NCI-H1436 (cell line): ENCODE measurements at places on chromosomes 13 and 19.

GRCh38 chr13:84951128-84951527 is 848.1 kb downstream of the SLITRK6 start:
- DNase-seq, result no peak

DNA sequence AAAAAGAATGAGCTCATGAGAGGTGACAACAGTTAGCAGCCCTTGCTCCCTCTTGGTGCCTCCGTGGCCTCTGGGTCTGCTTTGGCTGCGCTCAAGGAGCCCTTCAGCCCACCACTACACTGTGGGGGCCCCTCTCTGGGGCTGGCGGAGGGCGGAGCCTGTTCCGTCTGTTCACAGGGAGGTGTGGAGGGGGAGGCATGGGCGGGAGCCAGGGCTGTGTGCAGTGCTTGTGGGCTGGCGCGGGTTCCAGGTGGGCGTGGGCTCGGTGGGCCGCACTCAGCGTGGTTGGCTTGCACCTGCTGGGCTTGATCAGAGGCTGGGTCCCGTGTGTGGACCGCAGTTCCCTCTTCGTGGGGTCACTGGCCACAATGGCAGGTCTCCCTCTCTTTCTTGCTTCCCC is 953.4 kb upstream of the PRR20A start:
- no peak for DNase-seq

- no peak for DNase-seq
Measured at GRCh38 chr19:53994811-53995210, 3.4 kb downstream of the CACNG6 start.

DNA sequence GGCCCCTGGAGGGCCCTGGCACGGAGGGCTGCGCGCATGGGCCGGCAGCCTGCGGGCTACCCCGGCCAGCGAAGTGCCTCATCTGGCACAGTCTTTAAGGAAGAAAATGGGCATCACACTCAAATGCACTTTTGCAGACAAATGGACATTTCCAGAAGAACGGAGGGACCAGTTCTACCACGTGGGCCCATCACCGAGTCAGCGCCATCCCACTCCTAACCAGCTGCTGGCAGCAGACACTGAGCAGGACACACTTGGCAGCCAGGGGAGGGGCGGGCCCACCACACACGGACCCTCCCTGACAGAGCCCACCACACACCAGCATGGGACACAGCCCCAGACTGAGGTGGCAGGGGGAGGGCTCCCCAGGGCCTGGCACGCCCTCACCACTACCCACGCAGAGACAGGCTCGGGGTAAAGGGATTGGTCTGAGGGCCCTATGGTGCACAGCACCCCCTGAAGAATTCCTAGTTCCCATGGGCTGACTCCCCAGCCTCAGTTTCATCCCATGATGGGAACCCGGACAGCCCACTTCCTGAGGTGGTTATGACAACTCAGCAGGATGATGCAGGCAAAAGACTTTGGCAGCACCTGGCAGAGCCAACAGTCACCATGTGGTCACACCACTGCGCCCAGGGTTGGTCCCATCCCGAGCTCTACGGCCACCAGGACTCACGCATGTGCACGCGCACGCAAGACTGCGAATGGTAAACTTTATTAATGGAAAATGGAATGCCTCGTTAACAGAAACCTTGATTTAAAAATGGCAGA is 18.7 kb upstream of the TINCR start:
- no peak for DNase-seq

DNA sequence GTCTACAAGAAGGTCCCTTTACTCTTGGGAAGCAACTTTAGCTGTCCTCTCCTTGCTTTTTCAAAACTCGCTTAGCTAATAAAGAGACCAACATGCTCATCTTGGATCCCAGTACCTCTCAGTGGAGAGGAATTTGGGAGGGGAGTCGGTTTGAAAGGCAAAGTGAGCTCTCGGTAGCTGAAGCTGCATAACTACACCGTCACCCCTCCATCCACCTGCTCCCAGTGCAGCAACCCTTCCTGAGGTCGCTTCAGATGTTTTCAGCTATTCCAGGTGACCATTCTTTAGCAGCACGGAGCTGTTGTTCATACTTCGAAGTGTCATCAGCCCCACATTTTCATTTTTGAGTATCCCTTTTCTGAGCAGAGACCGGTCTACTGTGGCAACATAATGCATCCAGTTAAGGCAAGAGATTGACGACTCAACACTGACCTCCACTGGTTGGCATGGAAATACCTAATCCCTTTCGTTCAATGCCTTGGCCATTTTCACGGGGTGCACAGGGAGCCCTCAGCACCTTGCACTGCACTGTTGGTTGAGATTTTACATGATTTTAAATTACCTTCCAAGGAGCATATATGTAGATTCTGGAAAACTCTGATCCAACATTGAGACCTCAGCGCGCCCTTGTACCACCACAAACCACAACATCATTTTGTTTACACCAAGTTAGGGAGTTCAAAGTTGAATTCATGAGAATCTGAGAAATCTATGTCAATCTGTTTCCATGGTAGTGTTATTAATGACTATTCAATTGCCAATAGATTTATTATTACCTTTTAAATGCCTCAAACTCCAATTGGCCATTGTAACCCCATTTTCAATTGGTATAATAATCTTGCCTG is 42.2 kb downstream of the DLEU7 start:
- peak; percentile 53 for DNase-seq

GRCh38 chr13:25778365-25778764 is 273.5 kb downstream of the SHISA2 start:
- no peak for DNase-seq

GRCh38 chr19:53942001-53942786 is 20.5 kb upstream of the CACNG8 start:
- no peak for DNase-seq

DNA sequence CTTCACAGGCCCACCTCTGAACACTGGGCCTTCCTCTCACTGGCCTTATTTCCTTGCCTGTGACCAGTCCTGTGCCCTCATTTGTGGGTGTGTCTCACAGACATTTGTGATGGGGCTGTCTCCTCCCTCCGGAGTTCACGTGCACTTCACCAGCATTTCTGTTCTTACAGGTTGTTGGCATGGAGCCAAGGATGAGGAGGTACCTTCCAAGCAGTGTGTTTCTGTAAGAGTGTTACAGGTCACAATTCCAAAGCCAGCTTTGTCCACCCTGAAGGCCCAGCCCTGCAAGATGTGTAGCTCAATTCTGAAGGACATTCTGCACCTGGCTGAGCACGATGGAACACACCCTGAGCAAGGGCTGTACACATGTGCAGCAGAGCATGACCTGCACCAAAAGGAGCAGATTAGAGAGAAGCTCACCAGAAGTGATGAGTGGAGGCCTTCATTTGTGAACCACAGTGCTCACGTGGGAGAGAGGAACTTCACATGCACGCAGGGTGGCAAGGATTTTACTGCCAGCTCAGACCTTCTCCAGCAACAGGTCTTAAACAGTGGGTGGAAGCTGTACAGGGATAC is 8.1 kb downstream of the ZNF749 start:
- no peak for DNase-seq

- DNase-seq, result no peak
Measured at GRCh38 chr19:19615086-19615485, 3.4 kb downstream of the PBX4 start.

- no peak for DNase-seq
Measured at GRCh38 chr13:60679928-60680694, 283.1 kb downstream of the TDRD3 start.

DNA sequence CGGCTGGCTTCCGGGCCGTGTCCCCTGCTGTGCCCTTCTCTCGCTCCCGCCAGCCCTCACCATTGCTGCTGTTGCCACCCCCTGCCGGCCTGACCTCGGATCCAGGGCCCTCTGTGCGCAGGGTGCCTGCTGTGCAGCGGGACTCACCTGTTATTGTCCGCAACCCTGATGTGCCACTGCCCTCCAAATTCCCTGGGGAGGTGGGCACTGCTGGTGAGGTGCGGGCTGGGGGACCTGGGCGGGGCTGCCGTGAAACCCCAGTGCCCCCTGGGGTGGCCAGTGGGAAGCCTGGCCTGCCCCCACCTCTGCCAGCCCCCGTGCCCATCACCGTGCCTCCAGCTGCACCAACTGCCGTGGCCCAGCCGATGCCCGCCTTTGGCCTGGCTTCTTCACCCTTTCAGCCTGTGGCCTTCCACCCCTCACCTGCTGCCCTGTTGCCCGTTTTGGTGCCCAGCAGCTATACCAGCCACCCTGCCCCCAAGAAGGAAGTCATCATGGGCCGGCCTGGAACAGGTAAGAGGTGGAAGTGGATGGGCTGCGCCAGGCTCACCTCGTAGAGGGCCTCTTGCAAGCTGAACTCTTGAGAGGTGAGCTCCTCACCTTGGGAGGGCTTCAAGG is 5.1 kb downstream of the CIC start:
- no peak for DNase-seq

DNA sequence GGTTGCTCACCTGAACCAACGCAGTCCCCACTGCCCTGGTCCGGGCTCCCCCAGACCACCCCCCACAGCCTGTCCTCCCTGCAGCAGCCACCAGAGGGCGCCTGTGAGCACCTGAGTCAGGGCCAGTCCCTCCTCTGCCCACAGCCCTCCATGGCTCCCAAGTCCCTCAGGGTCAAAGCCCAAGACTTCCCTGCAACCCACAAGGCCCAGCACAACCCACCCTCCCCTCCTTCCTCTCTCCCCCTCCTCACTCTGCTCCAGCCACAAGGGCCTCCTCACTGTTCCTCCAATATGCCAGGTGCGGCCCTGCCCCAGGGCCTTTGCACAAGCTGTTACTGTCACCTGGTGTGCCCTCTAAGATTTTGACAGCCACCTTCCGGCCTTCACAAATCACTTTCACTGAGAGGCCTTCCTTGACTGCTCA is 10.9 kb downstream of the GNA15 start:
- DNase-seq, result no peak

GRCh38 chr19:17503240-17503639 is 8.2 kb upstream of the PGLS start:
- no peak for DNase-seq

DNA sequence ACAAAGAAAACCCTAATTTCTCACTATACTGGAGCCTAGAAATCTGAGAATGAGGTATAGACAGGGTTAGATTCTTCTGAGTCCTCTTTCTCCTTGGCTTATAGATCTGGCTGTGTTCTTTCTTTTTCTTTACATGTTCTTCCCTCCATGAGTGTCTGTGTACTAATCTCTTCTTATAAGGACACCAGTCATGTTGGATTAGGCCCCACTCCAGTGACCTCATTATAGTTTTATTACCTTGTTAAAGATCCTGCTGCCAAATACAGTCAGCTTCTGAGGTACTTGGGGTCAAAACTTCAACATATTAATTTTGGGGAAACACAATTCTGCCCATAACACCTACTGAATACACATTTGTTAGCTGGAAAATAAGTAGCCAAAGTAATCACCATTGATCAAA is 302.6 kb downstream of the PCDH9 start:
- no peak for DNase-seq

DNA sequence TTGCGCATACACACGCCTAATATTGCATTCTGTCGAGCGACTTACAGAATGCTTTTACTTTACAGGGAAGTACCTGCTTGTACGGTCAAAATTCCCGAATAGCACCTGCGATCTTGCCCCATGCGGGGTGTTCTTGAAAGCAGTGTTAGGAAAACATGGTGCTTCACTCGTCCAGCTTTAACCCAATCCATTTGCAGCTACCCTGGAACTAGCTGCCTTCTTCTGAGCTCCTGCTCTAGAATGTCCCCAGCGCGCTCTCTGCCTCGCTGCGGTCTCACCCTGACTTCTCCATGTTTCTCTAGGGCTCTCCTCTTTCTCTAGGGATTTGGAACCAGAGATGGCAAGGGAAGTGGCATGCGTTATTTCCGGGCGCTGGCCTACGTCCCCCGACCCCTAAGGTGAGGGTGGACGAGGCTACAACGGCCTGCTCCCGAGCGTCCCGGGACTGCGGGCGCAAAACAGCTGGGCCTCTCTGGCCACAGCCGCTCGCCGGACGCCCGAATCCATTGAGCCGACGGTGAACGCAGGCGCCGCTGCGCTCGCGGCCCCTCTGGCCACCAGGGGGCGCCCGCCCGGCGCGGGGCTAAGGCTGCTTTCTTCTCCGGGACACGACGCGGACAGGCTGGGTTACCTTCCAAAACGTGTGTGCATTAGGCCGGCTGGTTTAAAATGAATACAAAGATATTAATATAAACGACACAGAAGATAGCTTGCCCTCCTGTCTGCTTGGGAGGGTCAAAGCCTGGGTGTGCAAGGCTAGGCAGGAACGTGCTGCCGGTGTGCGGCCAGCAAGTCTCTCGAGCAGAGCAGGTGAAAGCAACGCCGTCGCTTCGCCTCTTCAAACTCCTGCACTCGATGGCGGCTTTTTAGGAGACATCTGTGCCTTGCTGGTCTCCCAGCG is 1.8 kb upstream of the SPRY2 start:
- peak; percentile 57 for DNase-seq

DNA sequence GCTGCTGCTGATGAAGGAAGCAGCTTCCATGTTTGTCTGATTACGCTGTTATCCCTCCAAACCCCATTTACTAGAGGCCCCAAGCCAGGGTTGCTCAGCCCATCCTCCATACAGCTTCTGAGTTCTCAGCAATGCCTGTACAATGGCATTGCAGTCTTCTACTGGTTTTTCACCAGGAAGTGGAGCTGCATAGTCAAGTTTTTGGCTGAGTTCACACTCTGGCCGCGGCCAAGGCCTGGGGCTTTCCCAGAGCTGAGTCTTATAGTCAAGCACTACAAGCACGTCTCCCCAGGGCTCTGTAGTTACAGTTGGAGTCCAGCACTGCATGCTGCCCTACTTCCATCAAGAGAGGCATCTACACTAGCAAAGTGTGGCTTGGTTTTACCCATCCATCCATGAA is 182.5 kb downstream of the POU4F1 start:
- no peak for DNase-seq
